ENCODE measurements at places on chromosomes 5 and 9.

GRCh38 chr5:153122403-153122802 lies 368.1 kb upstream of the GRIA1 start:
- peak; percentile 94 for DNase-seq

DNA sequence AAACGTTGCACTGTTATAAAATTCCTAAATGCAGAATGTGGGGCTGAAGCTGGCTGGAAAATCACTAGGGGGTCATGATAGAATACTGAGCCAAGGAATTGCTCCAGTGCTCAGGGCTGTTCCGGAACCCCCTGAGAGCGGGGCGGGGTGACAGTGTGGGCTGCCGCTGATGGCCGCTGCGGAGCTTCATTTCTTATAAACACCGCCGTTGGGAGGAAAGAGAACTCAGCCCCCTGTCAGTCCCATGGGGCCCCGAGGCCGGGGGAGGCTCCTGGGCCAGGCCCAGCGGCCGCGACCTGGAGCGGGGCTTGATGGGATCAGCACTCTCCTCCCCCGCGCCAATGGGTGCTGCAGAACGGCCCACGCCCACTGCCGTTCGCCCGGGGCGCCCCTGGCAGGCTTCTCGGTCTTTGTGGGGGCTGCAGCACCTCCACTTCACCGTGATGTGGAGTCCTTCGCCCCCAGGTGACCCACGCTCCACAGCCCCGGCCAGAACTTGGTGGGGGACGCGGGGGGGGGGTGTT lies 5.2 kb upstream of the IRF1 start:
- no peak for DNase-seq

DNA sequence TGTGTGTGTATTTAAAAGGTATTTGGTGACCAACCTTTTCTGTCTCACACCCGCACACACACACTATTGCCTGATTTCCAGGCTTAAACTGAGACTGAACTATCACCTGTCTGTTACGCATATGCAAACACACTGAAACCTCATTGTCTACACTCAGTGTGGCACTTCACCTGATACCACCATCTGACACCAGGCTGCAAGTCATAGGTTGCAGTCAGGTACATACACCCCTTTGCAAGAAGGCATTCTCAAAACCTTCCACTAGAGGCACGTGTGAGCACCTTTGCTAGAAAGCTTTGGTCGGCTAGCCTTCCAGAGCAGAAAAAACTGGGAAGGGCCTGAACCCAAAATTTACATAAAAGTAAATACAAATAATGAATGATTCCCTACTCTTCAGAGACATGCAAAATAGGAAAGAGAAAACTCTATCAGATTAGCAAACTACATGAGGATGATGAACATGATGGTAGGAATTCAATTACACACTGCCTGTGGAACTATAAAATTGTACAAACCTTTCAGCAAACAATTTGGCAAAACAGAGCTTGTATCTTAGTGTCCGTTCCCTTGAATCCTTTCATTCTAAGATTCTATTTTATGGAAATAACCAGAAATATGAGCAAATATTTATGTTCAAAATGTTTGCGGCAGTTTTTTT lies 5.9 kb upstream of the FOXD1 start:
- DNase-seq: peak; percentile 44

GRCh38 chr5:1507457-1507856 lies 16.3 kb downstream of the LPCAT1 start:
- DNase-seq: no peak

- DNase-seq: no peak
Observed at GRCh38 chr9:137020771-137021567, 7.1 kb downstream of the ABCA2 start.

GRCh38 chr5:104412649-104413240 lies 850.2 kb upstream of the NUDT12 start:
- no peak for DNase-seq

GRCh38 chr9:120331913-120332312 lies 248.1 kb downstream of the CDK5RAP2 start:
- no peak for DNase-seq

DNA sequence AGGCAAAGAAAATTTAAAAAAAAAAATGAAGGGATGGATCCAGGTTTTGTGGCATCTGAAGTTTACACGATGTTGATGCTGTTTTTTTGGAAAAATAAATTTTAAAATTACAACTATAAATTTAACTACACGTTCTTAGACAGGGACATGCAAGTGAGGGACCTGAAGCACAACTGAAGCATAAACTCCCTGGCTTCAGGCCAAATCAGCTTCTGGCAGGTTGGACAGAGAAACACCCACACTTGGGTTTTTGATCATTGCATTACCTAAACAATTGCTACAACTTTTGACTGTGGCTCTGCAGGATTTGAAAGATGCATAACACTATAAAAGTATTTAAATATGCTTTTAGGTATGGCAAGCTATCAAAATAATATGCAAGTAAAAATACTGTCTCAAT lies 1318.3 kb upstream of the DMAC1 start:
- DNase-seq: no peak

- DNase-seq: no peak
Observed at GRCh38 chr9:4984171-4984620, 876 bp upstream of the JAK2 start.

- DNase-seq: no peak
Observed at GRCh38 chr5:145158730-145159129, 676.4 kb downstream of the PRELID2 start.

GRCh38 chr9:113585085-113585442 lies 121.5 kb downstream of the RGS3 start:
- DNase-seq: no peak

GRCh38 chr5:76716456-76717157 lies 681 bp downstream of the F2R start:
- DNase-seq: no peak

DNA sequence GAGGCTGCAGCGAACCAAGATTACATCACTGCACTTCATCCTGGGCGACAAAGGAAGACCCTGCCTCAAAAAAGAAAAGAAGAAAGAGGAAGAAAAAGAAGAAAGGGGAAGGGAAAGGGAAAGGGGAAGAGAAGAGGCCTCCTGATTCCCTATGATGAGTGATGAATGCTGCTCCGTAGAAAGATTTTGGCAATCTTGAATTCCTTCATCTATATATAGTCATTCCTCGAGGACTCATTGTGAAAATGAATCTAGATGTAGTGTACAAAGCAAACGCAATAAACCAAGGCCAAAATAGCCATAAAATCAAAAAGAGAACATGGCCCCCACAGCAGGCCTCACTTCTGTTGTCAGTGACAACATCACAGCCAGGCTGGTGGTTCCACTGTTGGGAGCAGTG lies 218.0 kb downstream of the DCP2 start:
- no peak for DNase-seq

DNA sequence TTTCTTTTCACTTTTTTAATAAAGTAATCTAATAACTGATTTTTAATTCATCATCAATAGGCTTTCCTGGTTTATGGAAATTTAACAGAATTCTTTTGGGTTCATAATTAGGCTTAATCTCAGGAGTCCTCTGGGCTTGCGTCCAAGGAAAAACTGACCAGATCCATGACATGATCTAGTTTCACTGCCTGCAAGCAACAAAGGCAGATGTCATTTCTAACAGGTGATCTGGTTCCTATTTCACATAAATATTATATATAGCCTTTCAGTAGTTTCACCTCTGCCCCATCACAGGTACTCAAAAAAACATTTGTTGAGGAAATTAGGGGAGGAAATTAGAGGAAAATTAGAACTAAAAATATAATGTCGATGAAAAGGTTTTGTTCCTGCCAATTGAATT lies 126.4 kb downstream of the FBXL17 start:
- DNase-seq: no peak

DNA sequence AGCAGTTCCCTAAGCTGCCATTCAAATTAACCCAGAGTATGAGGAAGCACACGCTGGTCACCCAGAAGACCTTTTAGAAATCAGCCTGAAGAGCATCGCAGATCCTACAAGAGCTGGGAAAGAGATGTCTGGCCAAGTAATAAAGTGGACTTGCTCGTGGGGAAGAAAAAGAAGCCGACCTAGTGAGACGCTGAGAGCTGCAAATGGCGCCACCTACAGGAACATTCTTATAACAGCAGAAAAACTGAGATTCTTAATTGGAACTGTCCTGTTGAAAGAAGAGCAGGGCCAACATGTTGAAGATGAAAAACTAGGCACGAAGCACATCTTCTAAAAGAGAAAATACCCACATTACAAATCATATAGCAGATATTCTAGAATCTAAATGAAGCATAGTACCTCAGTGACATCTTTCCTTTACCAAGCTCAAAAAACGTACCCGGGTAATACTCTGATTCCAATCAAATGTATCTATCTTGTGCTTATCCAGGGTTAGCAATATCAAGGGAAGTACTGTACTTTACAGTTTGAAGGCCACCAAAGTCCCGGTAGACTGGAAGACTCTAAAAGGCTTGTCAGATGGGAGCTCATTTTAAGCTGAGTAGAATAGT lies 3.9 kb upstream of the GNAQ start:
- DNase-seq: peak; percentile 53

GRCh38 chr5:73204733-73205132 lies 31.7 kb downstream of the TMEM174 start:
- DNase-seq: no peak

DNA sequence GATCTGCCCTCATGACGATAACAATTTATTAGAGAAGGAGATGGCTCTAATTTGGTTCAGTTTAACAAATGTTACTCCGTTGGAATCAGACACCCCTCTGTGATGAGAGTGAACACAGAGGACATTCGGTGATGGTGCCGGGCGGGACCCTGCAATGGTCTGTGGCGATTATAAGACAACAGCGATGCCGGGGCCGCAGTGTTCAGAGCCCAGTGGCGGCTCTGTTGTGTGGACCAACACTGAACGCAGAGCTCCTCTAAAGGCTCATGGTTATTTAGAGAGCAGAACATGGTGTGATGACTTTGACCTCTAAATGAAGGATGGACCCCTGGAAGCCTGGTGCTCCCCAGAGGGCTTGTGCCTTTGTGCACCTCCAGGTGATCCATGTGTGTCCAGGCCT lies 21.2 kb downstream of the UBE2QL1 start:
- no peak for DNase-seq

DNA sequence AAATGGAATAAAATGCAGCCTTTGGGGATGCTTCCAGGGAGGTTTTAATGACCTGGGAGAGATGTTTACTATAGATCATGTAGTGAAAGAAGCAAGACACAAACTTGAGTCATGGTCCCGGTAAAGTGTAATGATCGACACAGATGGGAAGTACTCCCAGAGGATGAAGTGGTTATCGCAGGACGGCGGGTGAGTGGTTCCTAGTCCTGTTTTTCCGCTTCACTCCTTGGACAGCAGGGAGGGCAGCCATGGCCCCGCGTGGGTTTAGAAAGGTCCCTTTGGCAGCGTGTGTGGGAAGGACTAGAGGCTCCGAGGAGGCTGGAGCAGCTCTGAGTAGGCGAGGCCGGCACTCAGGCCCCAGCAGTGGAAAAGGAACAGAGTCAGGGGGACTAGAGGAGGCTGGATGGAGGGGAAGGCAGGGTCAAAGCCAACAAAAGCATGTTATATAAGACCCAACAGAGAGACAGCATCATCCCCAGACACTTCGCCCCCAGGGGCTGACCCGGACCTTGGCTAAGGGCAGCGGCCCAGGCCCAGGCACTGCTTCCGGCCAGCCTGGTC lies 49.2 kb upstream of the STXBP1 start:
- DNase-seq: no peak

DNA sequence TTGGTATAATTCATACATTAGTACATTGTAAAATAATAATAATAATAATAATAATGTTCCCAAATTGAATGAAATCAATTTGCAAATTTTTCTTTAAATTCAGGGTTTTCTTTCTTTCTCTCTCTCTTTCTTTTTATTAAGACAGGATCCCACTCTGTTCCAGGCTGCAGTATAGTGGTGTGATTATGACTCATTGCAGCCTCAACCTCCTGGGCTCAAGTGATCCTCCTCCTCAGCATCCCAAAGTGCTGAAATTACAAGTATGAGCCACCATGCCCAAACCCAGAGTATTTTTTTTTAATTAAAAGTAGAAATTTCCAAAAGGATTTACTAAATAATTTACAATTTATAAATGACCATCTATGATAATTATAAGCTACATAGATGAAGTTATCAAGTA lies 117.7 kb downstream of the HOMER1 start:
- no peak for DNase-seq

GRCh38 chr5:107486489-107486888 lies 184.2 kb downstream of the EFNA5 start:
- DNase-seq: no peak

GRCh38 chr9:100204796-100205195 lies 105.8 kb downstream of the INVS start:
- DNase-seq: no peak

DNA sequence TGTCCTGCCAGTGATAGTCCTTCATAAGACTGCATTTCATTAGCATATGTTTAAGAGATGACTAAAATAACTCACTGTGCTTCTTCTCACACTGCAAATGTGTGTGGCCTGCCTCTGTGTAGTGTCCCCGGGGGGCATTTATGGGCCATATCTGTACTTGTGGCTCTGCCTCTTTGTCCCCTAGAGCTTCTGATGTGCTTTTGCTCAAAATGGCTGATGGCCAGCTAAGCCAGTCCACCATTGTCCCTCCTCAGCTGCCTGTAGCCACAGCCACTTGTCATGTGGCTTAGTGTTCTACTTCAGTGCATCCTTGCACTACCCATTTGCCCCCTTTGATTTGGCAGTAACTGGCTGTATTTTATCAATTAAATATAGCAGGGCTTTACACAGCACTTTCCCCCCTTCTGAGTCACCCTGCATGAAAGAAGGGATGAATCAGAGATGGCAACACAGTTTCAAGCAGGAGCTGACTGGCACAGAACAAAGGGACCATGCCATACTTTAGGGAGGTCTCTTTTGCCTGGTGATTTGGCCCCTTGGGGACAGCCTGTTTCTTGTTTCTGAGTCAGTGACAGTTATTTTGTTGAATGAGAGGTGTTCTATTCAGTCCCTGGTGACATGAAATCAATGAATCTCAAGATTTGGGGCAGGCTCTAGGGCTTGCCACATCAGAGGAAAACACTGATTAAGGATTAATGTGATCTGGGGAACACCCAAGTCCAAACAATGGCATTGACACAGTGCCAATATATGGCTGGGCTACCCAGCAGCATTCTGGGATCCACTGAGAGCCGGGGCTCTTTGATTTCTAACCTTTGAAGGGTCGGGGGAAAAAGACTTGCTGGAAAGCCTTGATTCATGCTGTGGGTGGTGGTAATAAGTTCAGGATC lies 245.5 kb downstream of the SMARCA2 start:
- DNase-seq: no peak

GRCh38 chr9:68970151-68970550 lies 43.8 kb downstream of the PRKACG start:
- DNase-seq: peak; percentile 95

- no peak for DNase-seq
Observed at GRCh38 chr9:3879315-3879714, 353.5 kb upstream of the RFX3 start.

- DNase-seq: no peak
Observed at GRCh38 chr5:95832664-95833063, 10.1 kb upstream of the GLRX start.

All from NCI-H1417 treated with DMSO at 0.1 percent for 48 hours (cell line).